ENCODE measurements at places on chromosomes 13 and 19.

GRCh38 chr13:111467111-111467890, 146.9 kb downstream of the TEX29 start:
- DNase-seq = no peak

- no peak for DNase-seq
Measured at GRCh38 chr13:32902874-32903273, 113.3 kb upstream of the KL start.

DNA sequence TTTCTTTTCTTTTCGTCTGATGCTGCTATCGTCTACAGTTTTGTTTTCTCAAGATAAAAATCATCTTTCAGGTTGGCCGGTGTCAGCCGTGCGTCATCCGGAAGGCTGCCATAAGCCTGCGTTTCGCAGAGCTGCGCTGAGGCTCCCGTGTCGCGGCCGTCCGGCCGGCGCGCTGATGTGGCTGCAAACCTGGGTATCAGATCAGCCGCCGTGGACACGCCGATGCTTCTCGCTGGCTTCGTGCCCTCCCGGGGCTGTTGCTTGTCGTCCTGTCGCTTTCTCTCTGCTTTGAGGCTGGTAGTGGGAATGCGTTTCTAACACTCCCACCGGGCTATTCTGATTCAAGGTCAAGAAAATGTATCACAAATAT, 45.9 kb upstream of the TFDP1 start:
- no peak for DNase-seq

DNA sequence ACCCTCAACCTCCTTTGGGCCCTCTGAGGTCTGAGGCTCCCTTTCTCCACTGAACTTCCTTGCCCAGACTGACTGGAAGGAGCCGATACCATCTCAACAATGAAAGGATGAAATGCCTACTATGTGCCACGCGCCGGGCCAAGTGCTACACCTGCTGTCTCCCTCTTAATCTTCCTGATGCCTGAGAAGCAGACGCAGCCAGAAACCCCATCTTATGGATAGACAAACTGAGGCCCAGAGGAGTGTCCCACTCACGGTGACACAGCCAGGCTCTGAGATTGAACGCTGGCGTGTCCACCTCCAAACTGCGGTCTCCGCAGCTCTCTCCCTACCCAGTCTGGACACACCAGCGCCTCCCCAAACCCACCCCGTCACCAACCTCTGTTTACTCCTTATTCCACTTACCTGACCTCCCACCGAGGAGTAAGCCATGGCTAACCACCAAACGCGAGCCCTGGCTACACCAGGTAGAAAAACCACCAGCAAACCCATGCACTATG, 20.9 kb downstream of the MLLT1 start:
- no peak for DNase-seq

DNA sequence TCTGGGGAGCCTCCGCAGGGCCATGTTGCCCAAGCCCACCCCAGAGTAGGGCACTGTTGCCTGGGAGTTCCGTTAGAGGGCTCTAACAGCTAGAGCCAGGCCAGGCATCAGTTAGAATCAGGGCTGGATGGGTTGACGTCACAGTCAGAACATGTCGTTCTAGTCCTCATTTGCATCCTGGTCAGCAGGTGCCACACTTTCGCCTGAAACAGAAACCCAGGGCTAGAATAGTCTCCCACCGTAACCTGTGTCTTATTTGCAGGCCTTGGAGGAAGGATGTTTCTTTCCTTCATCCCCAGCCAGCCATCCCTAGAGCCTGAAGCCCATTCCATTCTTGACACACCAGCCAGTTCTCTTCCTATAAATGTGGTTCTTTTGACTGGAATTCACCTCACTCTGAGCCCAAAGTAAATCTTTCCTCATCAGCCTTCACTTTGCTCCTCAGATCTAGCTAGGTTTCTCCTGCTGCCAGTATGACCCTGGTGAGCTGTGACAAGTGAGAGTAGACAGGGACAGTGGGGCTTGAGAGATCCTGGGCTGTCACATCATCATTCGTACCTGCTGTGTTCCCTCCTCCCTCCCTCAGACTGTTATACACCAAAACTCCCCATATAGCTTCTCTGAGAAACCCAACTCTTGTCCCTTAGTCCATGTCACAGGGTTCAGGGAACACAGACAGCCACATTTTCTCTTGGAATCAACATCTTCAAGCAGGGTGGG, 12.2 kb upstream of the CCDC97 start:
- no peak for DNase-seq

- no peak for DNase-seq
Measured at GRCh38 chr19:55362990-55363716, at the start of gene GARIN5B. TSS of gene GARIN5B (minus strand) at chr19:55363260. CDS start at chr19:55363066, 194 bp downstream.

GRCh38 chr13:45162194-45162593, 38.7 kb downstream of the KCTD4 start:
- no peak for DNase-seq

- DNase-seq = no peak
Measured at GRCh38 chr13:58376775-58377174, 745.2 kb downstream of the PCDH17 start.

- DNase-seq = no peak
Measured at GRCh38 chr13:76651286-76651685, 234.9 kb downstream of the KCTD12 start.

GRCh38 chr13:111210091-111210490, 95.0 kb downstream of the ARHGEF7 start:
- DNase-seq = no peak

GRCh38 chr13:98879127-98879520, 98.7 kb downstream of the DOCK9 start:
- DNase-seq = no peak

All from activated CD8-positive, alpha-beta memory T cell treated with anti-CD3 and anti-CD28 coated beads, Interleukin-2, amount 50 U/mL, for 48 hours (primary cell).